Activated naive CD8-positive, alpha-beta T cell treated with anti-CD3 and anti-CD28 coated beads, Interleukin-2, amount 10 ng/mL, durations not matched to agents 7 days and 5 days (primary cell): ENCODE measurements at places on chromosomes 13 and 19. TPM values are rescaled to one million over a fixed set of nuclear protein-coding genes. Genes with fewer than 3 reads are reported as not detected.

DNA sequence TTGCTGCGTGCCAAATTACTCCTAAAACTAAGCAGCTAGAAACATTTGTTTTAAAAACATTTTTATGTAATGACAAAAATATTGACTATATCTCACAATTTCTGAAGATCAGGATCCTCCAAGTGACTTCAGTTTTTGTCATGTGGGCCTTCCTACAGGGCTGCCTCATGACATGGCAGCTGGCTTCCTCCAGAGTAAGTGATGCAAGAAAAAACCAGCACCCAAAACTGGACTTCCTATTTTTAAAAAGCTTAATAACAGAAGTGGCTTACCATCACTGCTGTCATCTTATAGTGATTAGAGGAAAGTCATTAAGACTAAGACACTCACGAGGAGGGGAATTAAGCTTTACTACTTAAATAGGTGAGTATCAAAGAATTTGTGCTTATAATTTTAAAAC lies 681.7 kb downstream of the PCDH17 start:
- no peak for DNase-seq

GRCh38 chr13:23792680-23793079 lies 96.5 kb downstream of the MIPEP start:
- no peak for DNase-seq

GRCh38 chr19:31278555-31279435 lies 70.4 kb downstream of the TSHZ3 start:
- DNase-seq, result no peak

DNA sequence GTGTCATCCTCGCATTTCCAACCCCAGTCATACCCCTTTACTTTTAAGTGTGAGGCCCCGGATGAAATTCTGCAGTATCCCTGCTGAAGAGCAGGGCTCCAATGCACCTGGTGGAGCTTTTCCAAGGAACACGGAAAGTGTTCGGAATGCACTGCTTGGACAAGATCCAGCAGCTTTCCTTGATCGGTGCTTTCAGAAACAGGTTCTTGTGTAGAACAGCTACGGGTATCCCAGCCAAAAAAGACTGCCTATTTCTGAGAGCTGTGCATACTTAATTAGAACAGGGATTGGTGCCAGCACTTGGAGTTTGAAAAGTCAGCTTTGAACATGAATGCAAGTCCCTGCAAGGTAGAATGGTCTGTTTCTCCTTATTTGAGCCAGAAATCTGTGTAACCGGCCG lies 87.2 kb upstream of the C1QTNF9B start:
- DNase-seq, result no peak

DNA sequence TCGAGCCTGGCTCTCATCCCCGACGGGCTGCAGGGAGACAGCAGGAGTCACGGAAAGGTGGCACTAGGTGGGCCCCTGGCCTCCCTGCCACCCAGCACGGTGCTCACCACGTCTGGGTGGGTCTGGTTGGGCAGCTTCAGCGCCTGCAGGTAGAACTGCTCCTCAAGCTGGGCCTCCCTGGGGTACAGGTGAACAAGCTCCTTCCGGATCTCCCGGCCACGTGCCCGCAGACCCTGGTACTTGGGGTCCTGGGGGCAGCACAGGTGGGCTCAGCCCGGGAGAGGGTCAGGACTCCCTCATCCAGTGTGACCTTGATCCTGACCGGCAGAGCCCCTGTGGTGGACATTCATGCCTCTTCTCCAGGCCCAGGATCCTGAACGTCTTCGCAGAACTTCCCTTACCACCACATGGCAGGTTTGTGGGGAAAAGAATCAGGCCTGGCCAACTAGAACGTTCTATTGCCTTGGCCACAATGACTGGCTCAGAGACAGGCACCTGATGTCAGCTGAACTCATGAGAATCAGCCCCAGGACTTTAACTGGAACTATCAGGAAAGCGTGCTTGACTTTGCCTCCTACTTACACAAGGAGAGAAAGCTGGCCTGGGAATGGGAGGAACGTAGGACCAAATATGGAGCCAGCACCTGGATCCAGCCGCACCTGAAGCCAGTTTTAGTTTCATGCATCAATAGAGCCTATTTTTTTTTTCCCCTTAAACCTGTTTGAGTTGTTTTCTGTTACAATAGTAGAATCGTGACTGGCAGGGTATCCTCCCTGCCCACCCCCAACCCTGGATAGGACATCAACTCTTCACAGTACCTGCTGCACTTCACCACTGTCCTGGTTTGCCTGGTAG lies 8.9 kb downstream of the SARS2 start:
- DNase-seq, result no peak

DNA sequence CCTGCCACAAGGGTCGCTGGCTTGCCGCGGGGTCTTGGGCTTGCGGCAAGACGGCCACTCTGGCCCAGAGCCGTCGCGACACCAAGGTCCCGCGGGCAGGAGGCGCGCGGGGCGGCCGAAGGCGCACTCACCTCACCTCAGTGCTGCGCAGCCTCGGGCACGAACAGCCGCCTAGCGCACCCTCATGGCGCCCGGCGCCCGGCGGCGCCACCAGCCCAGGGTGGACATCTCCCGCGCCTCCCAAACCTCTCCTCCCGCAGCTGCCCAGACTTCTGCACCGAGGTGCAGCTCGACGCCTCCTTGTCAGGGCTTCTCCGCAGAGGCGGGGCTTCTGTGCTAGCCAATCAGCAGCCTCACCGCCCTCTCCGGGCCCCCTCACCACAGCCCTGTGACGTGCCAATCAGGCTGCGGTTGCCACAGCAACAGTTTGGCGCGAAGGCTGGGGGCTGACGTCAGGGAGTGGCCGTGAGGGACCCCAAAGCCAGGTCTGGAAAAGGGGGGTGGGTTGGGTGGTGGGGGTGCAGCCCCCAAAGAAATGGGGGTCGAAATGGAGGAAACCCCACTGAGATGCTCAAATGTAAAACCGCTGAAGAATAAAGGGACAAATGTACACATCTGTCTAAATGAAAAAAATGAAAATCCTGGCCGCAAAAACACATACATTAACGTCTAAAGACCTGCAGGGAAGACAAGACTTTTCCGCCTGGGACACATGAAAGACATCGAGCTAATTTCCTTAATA lies at the start of the genes PEG3 and ZIM2:
PEG3 (minus strand) TSS at position 276 of the 742 bp plus-strand sequence. CDS start 16,071 bp downstream, outside the sequence.
ZIM2 (minus strand) TSS at position 276 of the 742 bp plus-strand sequence. CDS start 16,449 bp downstream, outside the sequence.
- DNase-seq, result no peak

DNA sequence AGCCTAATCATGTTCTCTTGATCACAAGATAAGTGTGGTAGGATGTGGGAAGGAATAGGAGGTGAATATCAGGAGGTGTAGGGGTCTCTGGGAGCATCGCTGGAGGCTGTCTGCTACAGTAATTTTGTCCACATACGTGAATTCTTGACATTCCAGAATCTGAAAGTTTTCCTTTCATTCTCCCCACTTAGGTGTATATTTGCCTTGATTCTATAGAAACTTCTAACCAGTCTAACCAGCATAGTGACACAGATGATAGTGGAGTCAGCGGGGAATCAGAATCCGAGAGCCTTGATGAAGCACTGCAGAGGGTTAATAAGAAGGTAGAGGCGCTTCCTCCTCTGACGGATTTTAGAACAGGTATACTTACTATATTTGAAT lies 106.4 kb downstream of the RNF17 start:
- no peak for DNase-seq

ZNF574 gene
- 17.6 TPM for total RNA-seq

ZNF230 gene
- 9.7 TPM for total RNA-seq

FGF9 gene
- 1.9 TPM for total RNA-seq

PRRG2 gene
- total RNA-seq, result 1.5 TPM

UPK1A gene
- total RNA-seq, result 1.7 TPM

MCEMP1 gene
- not detected for total RNA-seq
